ENCODE measurements at places on chromosomes 3 and 15.

DNA sequence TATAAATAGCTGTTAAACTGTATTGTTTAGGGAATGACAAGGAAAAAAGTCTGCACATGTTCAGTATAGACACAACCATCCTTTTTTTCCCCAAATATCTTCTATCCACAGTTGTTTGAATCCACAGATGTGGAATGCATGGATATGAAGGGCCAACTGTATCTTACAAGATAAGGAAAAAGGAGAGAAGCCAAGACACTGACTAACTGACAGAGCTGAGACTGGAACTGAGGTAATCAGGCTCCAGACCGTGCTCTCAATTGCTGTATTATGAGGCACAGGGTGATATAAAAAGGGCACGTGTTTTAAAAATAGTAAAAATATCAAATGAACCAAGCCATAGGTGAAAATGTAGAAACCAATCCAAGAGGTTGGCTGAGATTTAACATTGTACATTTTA, 49.0 kb downstream of the DHX36 start:
- DNase-seq: no peak

DNA sequence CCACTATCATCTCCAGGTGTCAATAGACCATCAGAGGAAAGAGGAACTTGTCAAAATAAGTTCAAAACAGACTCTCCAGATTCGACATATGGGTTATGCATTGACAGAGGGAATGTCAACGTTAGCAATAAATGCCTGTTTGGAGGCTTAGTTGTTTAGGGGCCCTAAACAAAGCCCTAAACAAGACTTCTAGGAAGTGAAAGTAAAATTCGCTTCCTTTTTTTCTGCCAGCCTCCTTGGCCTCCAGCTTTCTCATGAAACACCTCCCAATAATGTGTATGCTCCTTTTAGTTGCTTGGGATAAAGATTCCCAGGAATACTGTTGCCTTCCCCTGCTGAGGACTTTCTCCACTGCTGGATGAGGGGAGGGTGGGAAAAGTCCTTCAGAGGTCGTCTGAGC, 70.9 kb upstream of the ARNT2 start:
- no peak for DNase-seq

DNA sequence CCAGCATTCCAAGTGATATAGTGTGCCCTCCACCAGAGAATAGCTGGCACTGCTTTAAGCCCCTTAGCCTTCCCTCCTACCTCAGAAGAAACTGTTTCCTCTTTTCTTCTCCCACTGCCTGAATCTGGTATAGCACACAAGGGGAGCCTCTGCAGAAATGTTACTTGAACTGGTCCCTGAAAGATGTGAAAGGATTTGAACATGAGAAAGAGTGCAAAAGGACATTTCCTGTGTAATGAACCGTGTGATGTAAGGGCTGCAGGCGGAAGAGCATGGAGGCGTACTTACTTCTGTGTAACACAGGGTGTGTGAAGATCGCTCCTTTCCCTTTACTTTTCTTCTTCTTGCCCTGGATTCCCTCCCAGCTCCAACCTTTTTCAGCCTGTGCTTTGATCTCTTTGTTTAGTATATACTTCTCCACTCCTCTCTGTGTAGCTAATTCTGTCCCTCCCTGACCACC, 8.4 kb downstream of the TMOD3 start:
- no peak for DNase-seq

DNA sequence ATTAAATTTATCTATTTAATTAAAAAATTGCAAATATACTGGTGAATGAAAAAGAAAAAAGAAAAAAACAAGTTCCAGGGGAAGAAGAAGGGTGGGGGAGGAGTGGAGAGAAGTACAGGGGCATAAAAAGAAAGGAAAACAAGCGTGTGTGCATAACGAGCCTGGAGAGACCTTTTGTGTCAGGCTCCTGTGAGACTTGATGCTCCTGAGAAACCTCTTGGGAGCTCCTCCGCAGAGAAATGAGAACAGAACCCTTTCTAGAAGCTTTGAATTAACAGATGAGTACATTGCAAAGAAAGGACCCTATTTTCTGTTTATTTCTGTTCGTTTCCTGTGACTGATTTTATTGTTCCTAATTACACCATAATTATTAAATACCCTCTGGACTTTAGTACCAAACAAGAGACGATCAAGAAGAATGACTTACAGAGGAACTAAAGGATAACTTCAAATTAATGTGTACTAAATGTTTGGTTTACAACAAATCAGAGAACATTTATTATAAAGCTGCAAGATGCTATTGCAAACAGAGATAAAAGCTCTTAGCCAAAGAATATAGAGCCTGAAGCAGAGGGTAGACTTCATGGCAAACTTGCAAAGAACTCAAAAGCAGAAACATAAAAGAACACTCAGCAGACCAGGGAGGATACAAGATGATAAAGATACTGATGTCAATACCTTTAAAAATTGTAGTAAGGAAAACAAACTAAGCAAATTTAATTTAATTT, 74.7 kb downstream of the DPPA2 start:
- DNase-seq: no peak

DNA sequence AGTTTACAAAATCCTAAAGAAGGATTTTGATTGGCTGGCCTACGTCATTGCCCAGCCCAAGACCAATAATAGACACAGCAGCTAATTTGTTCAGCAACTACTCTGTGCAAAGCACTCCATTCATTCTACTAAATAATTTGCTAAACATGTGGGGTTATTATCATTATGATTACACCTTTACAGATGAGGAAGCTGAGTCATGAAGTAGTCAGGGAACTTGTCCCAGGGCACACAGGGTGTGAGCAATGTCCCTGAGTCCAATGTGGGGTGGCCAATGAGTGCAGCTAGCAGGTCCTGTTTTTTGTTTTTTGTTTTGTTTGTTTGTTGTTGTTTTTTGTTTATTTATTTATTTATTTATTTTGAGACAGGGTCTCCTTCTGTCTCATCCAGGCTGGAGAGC, 183.6 kb downstream of the ABHD5 start:
- DNase-seq: no peak

GRCh38 chr15:84824260-84825007, 7.3 kb downstream of the ALPK3 start:
- DNase-seq: no peak

DNA sequence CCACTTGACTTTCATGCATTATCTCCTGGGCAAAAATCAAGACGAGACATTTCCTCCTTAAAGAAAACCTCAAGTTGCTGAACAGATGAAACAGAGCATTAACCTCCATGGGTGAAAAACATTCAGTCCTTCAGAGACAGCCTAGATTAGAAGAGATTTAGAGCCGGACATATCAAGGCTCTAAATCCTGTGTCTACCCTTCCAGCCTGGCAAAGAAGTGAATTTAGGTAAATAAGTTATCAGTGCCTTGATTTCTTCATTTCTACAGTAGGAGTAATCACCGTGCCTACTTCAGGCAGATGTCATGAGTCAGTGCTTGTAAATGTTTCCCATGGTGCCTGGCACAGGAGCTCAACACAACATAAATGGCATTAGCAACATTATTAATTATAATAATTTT, 159.3 kb upstream of the PRICKLE2 start:
- DNase-seq: no peak

DNA sequence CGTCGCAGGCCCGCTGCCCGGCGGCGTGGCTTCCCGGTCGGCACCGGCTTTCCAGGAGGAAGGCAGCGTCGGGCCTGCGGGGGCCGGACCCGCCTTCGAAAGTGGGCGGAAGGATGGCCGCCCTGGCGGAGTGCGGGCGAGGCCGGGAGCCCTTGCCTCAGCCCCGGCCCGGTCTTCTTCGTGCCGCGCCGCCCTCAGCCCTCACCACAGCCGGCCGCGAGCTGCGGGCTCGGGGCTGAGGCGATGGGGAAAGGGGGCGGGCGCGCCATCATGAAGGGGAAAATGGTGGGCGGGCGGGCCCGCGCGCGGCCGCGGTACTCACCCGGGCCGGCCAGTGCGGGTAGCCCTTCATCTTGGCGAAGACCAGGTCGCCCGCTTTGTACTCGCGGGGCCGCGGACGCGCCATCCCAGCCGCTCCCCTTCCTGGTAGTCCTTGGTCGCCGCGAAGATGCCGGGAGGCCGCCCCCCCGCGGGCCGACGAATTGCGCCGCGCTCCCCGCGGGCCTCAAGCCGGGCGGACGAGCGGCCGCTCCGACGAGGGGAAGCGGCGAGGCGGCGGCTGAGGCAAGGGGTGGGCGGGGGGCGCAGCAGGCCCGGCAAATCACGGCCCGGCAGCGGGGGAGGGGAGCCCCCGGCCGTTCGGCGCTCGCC, 489 bp downstream of the HDGFL3 start:
- DNase-seq: peak; percentile 4

GRCh38 chr3:187041362-187042307, 97.7 kb downstream of the RPL39L start:
- no peak for DNase-seq

DNA sequence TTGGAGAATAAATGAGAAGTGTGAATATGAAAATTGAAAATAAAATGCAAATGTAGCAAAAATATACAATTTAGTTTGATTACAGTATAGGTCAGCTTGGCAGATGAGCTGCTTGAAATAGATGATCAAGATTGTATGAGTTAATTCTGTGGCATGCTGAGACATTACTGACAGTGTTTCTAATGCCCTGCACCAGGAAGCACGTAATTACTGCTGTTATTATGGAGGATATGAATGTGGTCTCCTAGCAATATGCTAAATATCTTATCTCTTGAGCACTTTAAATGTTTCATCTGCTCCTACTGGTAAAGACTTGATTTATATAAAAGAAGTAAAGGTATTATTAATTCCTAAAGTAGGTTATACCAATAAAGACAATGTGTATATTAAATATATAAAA, 1015.5 kb downstream of the PLOD2 start:
- DNase-seq: no peak

Data from NCI-H2107 (cell line).